Hindlimb muscle (tissue), 1 donor: ENCODE measurements at places on chromosomes 13 and 19.

DNA sequence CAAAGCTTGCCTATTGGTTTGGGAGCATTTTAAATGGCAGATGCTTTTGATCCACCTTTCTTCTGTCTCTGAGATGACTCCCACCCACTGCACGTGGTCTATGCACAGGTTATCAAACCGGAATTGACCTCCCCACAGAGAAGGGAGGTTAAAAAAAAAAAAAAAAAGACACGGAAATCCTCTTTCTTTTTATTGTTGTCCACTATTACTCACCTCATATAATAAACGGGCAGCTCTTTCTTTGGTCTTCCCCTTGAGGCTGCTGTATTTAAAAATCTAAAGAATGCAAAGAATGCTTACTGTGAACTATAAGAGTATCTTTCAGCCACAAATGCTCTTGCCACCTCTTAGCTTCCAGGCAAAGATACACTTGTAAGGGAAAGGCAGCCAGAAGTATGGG lies 329.7 kb downstream of the NDFIP2 start:
- no peak for DNase-seq

- no peak for DNase-seq
These were observed 116.4 kb downstream of the STK24 start for GRCh38 chr13:98460516-98460915.

DNA sequence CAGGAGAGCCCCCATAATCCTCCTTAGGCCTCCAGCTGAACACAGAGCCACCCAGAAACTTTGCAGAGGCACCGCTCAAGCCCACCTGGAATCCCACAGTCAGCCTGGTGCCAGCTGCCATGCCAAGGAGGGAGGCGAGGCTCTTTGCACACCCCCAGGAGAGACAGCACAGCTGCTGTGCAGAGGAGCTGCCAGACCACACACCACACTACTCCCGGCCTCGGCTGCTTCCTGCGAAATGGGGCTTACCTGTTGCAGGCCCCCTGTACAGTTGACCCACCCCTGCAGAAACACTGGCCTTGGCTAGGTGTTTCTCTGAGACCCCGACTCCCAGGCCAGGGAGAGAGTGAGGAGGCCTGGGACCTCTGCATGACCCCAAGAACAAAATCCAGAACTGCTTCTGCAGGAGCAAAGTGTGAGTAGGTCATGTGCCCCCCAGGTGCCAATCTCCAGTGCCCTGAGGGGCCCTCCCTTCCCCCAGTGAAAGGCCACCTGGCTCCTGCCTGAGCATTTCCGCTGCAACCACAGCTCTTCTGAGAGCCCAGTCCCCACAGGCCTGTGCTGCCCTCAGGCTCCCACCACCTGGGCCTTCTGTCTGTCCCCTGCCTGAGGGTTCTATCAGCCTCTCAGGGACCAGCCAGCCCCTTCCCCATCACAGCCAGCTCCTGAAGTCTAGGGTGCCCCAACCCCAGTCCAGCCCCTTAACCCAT lies 580.4 kb downstream of the UQCRFS1 start:
- DNase-seq = no peak

DNA sequence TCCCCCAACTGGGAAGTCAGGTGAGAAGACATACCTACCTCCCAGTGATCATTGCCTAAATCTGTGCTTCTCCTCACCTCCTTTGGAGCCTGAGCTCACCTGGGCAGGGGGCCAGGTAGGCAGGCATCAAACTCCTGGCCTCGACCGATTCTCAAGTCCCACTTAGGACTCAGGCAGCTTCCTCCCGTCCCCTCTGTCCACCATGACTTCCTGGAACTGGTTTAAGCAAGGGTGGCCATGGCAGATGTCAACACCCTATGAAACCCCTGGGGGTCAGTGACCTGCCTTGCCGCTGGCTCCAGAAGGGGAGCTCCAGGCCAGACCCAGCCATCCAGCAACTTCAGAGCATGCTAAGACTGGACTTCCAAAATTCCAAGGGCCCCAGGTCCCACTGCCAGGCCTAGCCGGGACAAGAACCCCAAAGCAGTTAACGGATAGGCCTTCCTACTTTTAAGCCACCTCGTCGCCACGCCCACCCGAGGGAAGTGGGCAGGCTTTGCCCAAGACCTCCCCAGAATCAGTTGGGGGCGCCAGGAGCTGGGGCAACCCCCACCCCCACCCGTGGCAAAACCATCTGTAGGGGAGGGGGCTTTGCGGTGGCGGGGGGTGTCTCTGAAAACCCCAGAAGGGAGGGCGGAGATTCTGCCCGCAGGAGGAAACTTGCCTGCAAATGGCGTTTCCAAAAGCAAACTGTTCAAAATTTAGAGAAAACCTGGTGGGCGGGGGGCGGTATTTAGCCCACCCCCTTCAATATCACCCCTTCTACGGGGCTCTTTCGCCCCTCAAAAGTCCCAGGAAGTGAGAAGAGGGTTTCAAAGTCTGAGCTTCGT lies 657 bp downstream of the PLIN3 start:
- peak; percentile 69 for DNase-seq

DNA sequence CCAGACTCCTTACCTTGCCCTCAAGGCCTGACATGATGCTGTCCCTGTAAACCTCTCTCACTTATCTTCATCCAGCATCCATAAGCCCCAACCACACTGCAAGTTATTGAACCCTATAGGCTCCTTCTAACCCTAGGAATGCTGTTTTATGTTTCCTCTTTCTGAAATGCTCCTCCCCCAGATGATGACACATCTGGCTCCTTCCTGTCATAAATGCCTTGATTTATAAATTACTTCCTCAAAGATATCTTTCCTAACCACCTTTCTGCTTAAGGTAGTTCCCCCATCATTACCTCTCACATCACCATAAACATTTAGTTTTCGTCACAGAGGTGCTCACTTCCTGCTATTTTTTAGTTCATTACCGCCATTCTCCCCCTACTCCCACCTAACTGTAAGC lies 12.3 kb downstream of the RUBCNL start:
- DNase-seq = no peak

DNA sequence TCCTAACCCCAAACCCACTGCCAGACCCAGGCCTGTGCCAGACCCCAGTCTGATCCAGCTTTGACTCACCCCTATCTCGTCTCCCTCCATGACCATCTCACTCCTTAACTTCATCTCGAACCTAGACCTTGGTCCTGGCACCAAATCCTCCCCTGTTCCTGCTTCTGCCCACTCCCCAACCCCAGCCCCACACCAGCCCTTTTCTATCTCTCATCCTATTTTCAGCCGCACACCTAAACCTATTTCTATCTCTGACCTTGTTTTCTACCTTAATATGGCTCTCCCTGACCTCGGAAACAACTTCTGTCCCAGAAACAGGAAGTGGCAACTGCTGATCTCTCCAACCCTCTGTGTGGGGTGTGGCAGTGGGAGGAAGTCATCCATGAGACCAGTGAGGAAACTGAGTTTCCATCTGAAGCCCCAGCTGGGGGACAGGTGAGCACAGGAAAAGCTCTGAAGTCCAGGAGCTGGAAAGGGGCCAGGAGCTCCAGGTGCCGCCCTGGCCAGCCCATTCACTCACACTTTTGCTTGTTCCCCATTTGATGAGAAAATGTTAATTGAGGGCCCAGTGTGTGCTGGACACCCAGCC lies 13.7 kb downstream of the PTH2 start:
- DNase-seq = no peak

- no peak for DNase-seq
These were observed 133.9 kb downstream of the DCT start for GRCh38 chr13:94345374-94346195.

- no peak for DNase-seq
These were observed 42.0 kb downstream of the MRPL57 start for GRCh38 chr13:21218351-21219035.

DNA sequence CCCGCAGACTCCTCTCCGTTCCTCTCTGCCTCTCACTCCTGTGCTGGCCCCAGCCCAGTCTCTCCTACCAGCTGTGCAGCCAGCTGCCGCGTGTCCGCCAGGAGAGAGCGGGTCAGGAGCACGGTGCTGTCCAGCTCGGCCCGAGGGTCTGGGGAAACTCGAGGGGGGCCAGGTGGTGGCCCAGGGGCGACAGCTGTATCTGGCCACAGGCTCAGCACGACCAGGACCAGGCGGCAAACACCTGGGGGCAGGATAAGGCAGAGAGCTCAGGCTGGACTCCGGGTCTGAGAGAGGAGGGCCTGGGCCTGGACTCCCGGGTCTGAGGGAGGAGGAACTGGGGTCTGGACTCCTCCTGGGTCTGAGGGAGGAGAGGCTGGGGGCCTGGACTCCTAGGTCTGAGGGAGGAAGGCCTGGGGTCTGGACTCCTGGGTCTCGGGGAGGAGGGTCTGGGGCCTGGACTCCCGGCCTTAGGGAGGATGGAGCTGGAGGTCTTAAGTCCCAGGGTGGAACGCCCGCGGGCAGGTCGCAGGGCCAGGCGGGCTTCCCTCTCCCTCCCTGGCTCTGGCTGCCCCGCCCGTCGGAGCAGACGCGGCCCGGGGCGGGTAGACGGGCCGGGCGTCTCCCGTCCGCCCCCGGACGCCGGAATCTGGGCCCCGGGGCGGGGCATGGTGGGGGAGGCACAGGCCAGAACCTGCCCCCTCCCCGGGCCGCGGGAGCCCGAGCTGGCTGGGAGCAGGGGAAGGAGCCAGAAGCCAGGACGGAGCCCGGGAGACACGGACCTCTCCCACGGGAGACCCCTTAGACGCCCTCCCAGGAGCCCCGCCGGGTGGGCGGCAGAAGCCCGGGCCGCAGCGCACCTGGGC lies 1.3 kb downstream of the IL11 start:
- DNase-seq = no peak

GRCh38 chr13:61770681-61771080 lies 355.0 kb upstream of the PCDH20 start:
- DNase-seq = no peak

- DNase-seq = no peak
These were observed 86.3 kb downstream of the LRCH1 start for GRCh38 chr13:46639033-46639981.

- no peak for DNase-seq
These were observed 87.6 kb upstream of the SLC7A1 start for GRCh38 chr13:29683041-29683440.

GRCh38 chr13:41654796-41655195 lies 197.4 kb downstream of the RGCC start:
- no peak for DNase-seq

- DNase-seq = no peak
These were observed 44.2 kb downstream of the EDNRB start for GRCh38 chr13:77874406-77874805.

DNA sequence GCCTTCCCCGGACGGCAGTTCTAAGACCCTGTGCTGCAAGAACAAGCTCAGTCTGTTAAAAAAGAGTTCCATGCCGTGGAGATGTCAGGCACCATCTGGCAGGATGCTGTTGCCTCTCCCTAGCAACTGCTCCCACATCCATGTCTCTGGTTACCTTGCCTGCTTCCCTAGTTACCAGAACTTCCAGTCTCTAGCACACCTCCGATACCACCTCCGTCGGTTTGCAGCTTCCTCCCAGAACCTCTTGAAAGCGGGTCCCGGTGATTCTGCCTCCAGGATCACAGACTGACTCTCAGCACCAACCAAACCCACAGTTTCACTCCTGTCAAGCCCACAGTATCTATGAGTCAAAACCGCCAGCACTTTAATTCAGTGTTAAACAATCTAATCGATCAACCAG lies 55.4 kb downstream of the KCTD12 start:
- DNase-seq = no peak

DNA sequence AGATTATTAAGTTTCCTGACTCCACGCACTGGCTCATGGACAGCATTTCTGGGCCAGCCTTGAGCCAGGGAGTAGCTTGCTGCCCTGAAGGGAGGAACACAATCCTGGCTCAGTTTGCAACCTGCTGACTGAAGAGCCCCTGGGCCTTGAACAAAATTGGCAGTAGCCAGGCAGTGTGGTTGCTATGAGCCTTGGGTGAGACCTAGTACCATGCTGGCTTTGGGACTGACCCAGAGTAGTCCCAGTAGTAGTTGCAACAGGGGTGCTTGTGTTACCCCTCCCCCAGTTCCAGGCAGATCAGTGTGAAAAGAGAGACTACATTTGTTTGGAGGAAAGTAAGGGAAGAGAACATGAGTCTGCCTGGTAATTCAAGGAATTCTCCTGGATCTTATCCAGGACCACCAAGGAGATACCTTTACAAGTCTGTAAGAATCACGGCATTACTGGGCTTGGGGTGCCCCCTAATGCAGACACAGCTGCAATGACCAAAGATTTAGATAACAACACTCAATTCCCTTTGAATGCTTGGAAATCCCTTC lies 22.0 kb downstream of the ITGBL1 start:
- no peak for DNase-seq

GRCh38 chr19:5014941-5015340 lies 46.0 kb downstream of the KDM4B start:
- no peak for DNase-seq

DNA sequence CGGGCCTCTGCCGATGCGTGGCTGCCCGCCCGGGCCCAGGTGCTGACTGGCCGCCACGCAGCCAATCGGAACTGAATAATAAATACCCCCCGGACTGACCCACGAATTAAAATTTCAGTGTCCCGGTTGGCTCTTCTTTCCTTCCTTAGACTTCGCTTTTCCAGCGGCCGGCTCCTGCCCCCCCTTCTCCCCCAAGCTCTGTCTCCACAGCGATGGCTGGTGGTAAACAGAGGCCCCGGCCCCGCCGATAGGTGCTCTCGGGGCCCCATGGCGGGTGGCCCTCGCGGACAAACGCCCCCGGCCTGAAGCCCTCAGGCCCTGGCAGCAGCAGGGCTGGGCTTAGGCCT lies 2.6 kb downstream of the ZBTB7A start:
- DNase-seq = no peak

- no peak for DNase-seq
These were observed 5.6 kb downstream of the GRIK5 start for GRCh38 chr19:42064432-42064831.

GRCh38 chr13:84445776-84446175 lies 563.5 kb upstream of the SLITRK1 start:
- no peak for DNase-seq
